ENCODE measurements at places on chromosomes 3 and 15.
A peak's percentile ranks its signal among the peaks of the same experiment; 100 is the strongest.

DNA sequence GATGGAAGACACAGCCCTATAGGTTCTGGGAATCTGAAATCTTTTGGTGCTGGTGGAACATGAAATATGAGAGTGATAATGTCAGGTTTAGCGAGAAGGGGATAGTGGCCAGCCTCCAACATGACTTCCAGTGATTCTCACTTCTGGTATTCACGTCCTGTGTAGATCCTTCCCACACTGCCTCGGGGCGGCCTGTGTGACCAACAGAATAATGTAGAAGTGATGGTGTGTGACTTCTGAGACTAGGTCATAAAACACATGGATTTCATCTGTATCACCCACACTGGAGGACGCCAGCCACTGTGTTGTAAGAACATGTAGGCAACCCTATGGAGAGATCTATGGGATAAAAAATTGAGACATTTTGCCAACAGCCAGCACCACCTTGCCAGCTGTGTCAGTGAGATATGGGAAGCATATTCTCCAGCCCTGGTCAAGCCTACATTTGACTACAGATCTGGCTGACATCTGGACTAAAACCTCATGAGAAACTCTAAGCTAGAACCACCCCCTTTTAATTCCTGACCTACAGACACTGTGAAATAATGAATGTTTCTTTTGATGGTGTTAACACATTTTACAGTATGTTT is 25.5 kb upstream of the NUDT16 start:
- DNase-seq, result peak; percentile 73

DNA sequence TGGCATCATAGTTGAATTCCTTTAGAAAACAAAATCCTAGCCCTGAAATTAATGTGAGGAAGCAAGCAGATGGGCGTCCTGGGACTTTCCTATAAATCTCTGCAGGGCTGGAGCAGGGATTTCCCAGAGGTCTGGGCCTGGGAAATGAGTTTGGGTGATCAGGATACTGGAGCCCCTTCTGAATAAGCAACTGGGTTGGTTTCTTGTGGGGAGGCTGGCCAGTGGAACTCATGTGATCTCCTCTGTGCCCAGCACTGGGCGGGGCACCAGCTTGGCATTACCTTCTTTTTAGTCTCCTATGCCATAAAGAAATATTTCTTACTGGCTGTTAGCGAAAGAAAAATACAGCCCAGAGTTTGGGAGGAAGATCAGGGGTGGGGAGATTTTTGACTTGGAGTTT is 1.7 kb downstream of the THSD4 start:
- DNase-seq, result peak; percentile 24

GRCh38 chr3:178181784-178182183 is 354.5 kb upstream of the KCNMB2 start:
- DNase-seq, result no peak

DNA sequence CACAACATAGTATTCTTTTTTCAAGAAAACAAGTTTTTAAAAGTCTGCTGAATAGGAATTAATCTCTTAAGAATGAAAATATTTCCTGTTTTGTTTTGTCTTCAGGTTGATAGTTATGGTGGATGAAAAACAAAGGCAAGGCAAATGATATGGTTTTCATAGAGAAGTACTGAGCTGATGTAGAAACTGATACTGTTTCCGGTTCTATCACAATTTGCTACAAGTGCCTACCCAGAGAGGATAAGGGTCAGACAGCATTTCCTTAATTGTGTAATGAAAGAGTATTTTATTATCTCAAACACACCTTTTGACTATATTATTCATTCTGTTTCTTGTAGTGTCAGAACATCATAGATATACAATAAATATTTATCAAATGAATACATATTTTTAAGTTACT is 836.3 kb downstream of the SQOR start:
- DNase-seq, result no peak

DNA sequence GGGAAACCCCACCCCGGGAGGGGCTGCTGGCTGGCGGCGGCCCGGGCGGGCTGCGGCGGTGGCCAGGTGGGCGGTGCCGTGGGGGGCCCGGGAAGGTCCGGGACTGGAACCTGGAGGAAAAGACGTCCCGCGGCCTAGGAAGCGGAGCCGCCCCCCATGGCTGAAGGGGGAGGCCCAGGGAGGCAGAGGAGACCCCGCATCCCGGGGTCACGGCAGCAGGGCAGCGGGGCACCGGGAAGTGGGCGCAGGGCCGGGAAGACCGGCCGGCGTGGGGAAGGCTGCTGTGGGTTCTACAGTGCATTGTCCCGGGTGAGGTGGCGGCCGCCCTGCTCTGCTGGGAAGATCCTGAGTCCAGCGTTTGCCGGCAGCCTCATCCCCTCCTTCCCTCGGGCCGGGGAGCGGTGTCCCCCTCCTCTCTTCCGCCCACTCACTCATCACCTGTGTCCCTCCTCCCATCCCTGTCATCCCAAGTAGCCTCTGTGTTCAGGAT is 525 bp upstream of the FSTL1 start:
- peak; percentile 55 for DNase-seq

GRCh38 chr15:64443747-64444621 is 16.4 kb upstream of the ZNF609 start:
- DNase-seq, result peak; percentile 55

GRCh38 chr3:190173426-190173825 is 52.7 kb upstream of the P3H2 start:
- DNase-seq, result no peak

GRCh38 chr3:115323380-115323779 is 176.3 kb upstream of the ZBTB20 start:
- DNase-seq, result peak; percentile 69

GRCh38 chr3:168956076-168956475 is 707.4 kb downstream of the MECOM start:
- peak; percentile 41 for DNase-seq

DNA sequence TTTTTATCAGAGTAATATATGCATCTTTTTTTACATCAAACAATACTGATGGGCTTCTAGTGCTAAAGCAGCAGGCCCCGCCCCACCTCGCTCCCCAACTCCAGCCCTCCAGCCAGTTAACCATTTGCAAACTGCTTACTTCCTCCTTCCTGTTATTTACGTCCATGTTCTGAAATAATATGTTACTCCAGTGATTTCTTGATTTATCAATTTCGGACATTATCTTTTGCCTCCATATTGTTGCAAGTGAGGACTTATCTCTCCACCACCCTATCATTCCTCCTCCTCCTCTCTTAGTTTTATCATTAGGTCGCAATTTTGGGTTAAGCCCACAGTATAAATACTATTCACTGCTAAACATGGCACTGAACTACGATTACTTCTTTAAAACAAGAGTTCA is 39.5 kb downstream of the ZNF710 start:
- no peak for DNase-seq

- DNase-seq, result no peak
Measured at GRCh38 chr3:101325393-101326134, 5.2 kb upstream of the IMPG2 start.

- no peak for DNase-seq
Measured at GRCh38 chr3:139642996-139643395, 34.8 kb downstream of the NMNAT3 start.

- DNase-seq, result no peak
Measured at GRCh38 chr3:66606868-66607267, 106.0 kb upstream of the LRIG1 start.

- no peak for DNase-seq
Measured at GRCh38 chr3:65893631-65894030, 145.1 kb downstream of the MAGI1 start.

- DNase-seq, result peak; percentile 36
Measured at GRCh38 chr3:50370594-50370993, 11.3 kb upstream of the TMEM115 start.

Data from foreskin fibroblast (primary cell).